T47D (cell line): ENCODE measurements at places on chromosomes 3 and 15.

DNA sequence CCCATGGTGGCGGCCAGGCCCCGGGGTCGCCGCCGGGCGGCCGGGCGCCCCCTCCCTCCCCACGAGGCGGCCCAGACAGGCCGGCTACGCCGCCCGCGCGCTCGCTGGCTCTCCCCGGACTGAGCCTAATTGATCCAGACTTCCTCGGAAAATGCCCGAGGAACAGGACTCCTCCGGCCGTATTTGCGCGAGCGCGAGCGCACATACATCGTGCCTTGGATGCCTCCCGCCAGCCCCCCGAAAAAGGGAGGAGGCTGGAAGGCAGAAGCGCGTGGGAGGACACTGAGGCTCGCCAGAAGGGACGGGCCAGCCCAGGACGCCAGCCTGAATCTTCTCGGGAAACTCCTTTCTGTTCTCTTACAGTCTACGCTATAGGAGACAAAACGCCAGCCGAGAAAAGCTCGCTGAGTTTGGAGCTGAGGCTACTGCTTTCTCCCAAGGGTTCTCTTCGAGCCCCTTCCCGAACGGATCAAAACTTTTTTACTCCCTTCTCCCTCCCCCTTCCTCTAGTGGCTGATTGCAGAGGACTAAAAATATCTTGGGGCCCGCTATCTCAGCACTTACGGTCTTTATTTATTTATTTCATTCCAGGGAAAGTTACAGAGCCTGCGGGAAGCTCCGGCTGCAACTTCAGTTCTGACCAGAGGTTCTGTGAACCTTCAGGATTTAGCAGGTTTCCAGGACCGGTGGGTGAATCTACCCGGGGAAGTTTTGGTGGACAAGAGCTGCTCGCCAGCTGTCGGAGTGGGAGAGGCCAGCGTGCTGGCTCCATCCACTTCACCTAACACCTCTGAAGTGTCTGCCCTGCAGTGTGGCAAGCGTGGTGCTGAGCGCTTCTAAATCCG lies at the start of gene PDZRN3:
TSS of gene PDZRN3 (minus strand) at position 121 of the 845 bp plus-strand sequence.
- DNase-seq = peak; percentile 58

- DNase-seq = no peak
Observed at GRCh38 chr15:81940467-81941451, 105.1 kb downstream of the MEX3B start.

DNA sequence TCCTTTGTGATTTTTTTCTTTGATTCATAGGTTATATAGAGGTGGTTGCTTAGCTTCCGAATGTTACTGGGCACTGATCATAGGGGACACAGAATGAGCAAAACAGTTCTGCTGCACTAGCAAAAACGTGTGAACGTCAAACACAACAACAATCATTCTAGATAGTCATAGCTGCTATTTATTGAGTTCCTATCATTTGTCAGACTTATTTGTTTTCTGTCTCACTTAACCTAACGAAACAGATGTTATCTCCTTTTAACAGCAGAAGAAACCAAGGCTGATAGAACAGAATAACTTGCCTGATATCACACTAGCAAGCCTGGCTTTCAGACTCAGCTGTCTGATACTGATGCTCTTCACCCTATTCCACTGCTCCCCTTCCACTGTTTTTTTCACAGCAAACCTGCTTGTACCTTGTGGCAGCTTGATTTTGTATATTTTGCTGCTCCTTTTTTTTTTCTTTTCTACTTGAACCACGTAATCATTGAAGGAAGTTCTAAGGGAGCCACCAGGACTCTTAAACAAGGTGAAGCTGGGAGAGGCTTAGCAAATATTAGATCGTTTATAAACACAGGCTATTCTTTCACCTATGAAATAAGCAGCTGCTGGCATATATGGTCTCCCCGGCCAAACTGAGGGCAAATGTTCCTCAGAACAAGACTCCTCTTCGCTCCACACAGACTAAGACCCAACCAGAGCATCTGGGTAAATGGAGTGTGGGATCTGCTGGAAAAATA lies 78.8 kb downstream of the MCF2L2 start:
- no peak for DNase-seq

DNA sequence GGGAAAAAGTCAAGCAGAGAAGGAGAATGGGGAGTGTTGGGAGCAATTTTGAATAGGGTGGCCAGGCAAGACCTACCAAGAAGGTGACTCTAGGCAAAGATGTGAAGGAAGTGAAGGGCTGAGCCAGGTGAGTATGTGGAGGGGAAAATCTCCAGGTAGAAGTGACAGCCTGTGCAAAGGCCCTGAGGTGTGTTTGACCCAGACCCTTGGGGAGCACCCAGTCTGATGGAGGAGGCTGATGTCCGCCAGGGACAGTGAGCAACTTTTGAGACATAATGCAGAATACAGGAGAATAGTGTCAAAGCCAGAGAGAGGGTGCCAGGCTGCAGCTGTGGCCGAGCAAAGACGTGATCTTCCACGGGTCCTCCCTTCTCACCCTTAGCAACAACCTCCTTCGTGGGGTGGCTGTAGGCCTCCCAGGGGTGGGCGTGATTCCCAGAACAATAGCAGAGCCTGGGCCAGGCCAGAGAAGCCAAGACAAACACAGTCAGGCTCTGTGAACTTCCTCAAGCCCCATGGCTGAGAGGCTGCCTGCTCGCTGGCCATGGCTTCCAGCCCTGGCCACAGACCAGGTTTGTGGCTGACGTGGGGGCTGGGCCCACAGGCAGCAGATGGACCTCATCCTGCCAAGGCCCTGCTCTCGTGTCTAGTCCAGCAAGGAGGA lies 58.1 kb downstream of the SLC6A6 start:
- DNase-seq = peak; percentile 74

DNA sequence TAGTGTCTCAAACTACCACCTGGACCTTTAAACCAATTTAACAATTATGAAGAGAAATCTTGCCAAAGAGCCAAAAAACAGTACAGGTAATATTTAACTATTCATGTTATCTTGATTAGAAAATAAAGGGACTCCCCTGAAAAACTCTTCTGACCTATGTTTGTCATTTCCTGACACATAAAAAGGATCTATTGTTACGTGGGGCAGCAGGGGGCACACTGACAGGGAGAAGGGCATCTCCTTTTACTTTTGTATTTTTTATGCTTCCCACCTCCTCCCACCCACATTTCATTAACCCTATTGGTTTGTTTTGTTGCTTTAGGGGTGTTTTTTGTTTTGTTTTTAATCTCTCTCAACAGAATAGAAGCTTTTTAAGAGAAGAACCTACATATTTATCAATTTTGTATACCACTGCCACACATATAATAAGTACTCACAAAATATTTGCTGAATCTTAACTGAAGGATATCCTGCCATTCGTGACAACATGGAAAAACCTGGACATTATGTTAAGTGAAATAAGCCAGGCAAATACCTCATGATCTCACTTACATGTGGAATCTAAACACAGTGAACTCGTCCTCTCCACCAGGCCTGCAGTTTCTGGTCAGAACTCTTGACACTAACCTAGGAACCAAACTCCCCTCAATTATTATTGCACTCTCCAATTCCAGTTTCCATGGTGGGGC lies 17.7 kb downstream of the STAG1 start:
- DNase-seq = no peak

- no peak for DNase-seq
Observed at GRCh38 chr3:46371519-46372340, 984 bp downstream of the CCR5 start.

- DNase-seq = no peak
Observed at GRCh38 chr3:42090973-42091731, at the start of gene TRAK1. TRAK1 (plus strand) TSS chr3:42091357; CDS start chr3:42091470, 113 bp downstream.

DNA sequence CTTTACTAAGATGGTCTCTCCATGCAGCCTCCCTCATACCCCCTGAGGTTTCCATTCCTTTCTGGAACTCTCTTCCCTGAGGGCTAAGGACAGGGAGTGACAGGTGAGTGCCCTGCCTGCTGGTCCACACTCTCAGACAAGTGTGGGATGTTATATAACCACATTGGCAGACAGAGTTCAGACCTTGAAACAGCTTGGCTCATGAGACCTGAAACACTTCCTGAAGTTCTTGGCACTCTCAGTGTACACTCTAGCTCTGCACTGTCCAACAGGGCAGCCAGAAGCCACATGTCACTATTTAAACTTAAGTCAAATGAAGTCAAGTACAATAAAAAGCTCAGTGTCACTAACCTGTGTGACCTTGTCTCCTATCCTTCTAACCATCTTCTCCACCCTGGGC lies 188.5 kb downstream of the ZNF621 start:
- no peak for DNase-seq
